Activated CD4-positive, alpha-beta T cell treated with anti-CD3 and anti-CD28 coated beads, Interleukin-2, Interleukin-6, amounts not matched to agents 100 ng/mL and 50 ng/mL, durations not matched to agents 16 hours and 8 hours (primary cell): ENCODE measurements at places on chromosomes 1 and 21.

GRCh38 chr21:15212206-15212605 is 147.4 kb upstream of the NRIP1 start:
- DNase-seq = no peak

- DNase-seq = no peak
Measured at GRCh38 chr1:179930867-179931266, 23.7 kb upstream of the CEP350 start.

GRCh38 chr21:25385911-25386474 is 221.3 kb downstream of the MRPL39 start:
- peak; percentile 51 for DNase-seq

GRCh38 chr21:42616446-42616845 is 37.0 kb upstream of the PDE9A start:
- DNase-seq = peak; percentile 7

GRCh38 chr1:87530042-87530807 is 201.5 kb downstream of the LMO4 start:
- DNase-seq = no peak

DNA sequence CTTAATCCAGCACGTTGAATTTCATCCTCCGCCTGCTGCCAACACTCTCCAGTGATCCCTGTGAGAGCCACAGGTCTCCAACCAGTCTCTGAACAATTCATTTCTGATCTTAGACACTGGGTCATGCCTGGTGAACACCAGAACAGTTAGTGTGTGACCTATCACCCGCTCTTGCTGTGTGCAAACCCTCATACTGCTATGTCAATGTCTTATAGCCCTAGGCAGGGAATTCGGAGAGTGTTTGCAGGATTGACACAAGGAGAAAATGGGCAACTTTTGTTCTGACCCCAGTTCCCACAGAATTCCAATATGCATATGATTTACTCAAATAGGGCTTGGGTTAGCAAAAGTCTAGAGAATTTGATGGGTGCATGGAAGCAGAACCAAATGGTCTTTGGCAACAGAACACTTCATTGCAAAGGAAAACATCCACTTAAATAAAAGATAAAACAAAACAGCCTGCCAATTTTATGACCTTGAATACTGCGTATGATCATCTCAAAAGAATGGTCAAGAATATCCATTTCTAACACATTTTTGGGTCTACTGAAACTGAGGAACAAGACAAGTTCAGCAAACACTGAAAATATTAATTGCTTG is 23.0 kb upstream of the GUCA2B start:
- no peak for DNase-seq

DNA sequence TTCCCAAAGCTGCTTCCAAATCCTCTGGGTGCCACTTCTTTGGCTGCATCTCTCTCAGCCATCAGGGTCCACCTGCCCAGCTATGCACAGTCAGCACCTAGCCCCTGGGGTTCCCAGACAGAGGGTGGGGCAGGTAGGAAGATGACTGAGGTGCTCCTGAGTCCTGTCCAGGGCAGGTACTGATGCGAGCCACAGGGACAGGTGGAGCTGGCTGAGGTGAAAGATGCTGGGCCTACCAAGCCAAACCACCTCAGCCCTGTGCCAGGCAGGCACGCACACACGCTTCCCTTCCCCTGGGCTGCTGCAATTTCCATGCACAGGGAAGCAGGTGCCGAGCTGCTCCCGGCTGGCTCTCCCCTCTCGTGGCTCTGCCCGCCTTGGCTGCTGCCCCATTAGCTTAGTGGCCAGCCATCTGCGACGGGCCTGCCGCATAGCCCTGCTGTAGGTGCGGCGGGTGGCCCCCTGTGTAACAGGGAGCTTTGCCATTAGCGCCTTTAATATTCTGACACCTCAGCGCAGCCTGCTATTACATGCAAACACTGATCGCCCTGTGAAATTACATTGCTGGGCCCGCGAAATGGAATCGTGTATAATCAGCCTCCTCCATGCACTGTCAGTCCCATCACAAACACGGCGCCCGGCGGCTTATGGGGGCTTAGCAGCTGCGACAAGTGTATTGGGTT is 38.9 kb downstream of the DMAP1 start:
- no peak for DNase-seq

DNA sequence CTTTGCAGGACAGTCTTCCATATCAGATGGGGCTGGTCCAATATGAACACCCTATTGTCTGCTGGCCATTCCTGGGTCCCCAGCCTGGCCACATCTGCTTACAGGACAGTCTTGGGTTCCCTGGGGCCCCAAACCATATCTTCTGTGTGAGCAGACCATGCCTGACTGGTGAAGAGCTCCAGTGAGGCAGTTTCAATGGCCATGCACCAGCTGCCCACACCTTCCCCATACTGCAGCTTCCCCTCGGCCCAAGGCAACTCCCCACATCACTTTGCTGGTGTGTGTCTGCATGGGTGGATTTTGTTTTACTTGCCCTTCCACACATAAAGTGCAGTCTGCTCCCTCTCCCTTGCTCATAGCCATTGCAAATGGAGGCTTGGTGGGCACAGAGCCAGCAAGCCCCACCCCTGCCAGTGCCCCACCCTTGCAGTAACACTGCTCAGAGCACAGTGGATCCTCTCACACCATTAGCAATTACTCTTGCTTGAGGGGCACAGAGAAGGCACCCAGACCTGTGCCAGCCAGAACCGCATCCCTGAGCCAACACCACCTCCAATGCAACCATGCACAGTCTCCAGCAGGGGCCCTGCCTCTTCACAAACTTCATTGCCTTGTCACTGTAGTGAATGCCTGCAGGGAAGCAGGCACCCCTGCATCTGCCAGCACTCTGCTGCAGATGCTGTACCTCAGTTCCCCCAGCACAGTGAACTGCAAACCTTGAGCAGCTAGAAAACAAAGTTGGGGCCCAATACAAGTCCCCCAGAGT is 474.5 kb upstream of the BEND5 start:
- no peak for DNase-seq

DNA sequence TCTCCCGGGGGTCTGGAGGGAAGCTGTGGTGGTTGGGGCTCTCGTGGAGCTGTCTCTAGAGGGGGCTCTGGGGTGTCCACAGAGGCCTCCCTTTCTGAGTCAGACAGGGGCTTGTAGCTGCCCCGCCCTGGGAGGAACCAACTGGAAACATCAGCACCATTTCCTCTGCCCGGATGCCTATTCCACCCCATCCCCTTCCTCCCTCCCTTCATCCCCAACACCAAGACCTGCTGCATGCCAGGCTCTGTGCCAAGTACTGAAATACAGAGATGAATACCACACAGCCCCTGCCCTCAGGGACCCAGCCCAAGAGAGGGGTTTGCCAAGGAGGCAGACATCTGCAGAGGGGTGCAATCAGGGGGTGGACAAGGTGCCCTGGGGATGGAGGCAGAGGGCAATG is 125.6 kb upstream of the ADAR start:
- DNase-seq = no peak

DNA sequence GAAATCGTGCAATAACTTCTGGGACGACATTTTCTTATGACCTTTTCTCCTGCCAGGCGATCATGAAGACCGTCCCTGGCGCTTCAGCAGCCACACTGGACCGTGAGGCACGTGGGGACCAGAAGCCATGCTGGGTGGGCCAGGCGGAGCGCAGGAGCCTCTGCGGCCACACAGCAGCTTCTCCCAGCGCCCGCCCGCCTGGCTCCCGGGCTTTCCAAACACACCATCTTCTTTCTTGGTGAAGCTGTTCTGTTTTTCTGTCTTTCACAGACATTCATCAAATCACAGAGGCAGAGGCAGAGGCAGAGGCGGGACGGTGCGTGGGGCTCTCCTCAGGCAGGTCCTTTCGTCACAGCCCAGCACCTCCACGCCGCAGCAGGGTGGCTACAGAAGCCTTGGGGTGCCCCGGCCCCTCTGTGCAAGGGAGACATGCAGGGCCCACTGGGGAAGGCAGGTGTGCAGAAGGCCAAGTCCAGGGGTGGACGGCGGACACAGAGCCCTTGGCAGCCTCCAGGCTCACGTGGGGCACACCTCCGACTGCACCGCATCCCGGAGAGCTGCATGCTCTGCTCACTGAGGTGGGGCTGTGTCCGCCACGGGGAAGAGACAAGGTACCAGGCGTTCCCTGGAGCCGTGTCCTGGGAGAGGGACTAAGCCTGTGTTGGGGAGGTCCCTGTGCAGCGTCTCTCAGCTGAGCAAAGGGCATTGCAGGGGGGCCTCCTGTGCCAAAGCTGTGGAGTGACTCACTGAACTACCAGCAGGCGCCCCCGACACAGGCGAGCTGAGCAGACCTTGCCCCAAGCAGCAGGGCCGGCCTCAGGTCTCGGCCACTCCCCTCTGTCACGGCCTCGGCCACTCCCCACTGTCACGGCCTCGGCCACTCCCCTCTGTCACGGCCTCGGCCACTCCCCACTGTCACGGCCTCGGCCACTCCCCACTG is 2.6 kb upstream of the TMEM240 start:
- no peak for DNase-seq

- no peak for DNase-seq
Measured at GRCh38 chr1:89689234-89689633, 56.3 kb downstream of the LRRC8C start.

DNA sequence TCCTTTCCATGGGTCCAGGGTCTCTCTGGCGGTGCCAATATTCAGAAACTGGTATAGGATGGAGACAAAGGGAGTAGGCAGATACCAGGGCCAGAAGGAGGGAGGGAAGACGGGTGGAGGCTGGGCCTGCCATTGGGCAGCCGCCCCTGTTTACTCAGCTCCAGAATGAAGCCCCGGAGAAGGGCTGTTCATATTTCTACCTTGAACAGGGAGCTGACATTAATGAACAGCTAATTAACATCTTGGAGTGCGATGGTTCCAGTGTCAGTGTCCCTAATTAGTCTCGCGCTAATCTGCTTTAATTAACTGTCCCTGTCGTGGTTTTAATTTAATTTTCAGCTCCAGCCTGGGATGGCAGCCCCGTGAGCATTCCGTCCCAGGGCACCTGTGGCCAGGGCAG is 113.8 kb downstream of the EPHB2 start:
- no peak for DNase-seq

GRCh38 chr1:51997974-51998382 is 7.5 kb upstream of the RAB3B start:
- no peak for DNase-seq

- no peak for DNase-seq
Measured at GRCh38 chr21:32348604-32349332, 44.0 kb downstream of the URB1 start.

- no peak for DNase-seq
Measured at GRCh38 chr1:67755619-67756018, 70.6 kb downstream of the GADD45A start.

- no peak for DNase-seq
Measured at GRCh38 chr1:26290122-26290881, 10.4 kb downstream of the SH3BGRL3 start.

DNA sequence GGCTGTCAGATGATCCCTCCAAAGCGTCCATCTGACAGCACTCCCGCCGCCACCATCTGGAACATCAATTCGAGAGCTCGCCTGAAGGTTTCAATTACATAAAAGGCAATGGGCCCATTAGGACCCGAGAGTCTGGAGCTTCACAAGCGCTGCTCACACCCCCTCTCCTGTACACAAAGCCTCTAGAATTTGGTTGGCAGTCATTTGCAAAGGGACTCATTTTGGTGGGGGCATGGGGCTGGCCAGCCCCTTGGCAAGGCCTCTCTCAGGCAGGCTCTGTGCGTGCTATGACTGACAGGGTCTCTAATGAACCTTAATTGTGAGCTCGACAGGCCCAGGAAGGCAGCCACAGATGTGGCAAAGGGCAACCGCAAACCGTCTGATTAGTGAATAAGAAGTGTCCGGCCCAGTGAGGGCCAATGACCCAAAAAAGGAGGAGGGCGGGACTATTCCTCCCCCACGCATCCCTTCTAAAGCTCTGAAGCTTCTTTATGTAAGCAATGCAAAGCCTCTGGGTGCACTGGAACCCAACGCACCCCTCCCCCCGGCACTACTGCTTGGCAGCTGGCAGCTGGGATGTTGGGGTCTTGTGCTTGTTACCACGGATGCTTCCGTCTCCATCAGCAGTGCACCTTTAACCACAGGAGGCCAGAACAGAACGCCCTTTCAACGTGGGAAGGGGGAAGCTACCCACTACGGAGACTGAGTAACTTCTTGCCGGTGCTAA is 79.4 kb downstream of the CAPZB start:
- no peak for DNase-seq

DNA sequence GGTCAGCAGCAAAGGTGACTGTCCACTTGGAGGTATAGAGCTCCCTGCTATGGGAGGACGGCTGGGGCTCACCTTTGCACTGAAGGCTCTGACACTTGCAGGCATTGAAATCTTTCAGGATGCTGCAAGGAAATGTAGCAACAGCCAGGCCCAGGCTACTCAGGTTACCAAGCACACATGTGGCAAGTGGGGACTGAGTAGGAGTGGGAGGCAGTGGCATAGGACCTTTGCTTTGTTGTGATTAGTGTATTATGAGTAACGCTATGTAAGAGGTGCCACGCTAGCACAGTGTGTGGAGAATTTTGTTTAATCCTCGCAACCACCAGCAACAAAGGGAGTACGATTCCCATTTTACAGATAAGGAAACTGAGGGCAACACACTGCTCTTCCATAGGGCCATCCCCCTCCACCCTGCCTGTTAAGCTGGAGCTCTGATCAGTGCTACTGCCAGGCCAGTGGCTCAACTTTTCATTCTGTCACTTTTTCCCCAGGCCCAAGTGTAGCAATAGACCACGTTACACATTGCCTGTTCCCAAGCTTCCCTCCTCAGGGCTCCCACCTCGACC is 21.2 kb downstream of the TMEM63A start:
- DNase-seq = no peak

GRCh38 chr1:87334351-87335174 is 5.9 kb downstream of the LMO4 start:
- peak; percentile 3 for DNase-seq

DNA sequence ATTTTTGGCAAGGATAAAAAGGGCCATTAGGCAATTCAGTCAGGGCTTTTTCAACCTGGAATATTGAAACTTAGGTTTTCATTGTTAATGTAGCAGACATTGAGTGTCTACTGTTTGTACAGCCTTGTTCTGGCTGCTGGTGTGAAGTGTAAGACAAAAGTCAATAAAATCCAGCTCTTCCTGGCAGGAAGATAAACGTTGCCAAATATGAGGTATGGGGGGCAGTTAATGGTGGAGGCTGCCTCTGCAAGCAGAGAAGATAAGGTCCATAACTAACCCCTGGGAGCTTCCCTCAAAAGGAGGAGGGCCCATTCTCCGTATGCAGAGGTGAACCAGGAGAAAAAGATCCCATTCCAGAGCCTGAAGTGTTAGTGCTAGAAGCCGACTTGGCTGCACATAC is 19.5 kb upstream of the SHE start:
- no peak for DNase-seq

DNA sequence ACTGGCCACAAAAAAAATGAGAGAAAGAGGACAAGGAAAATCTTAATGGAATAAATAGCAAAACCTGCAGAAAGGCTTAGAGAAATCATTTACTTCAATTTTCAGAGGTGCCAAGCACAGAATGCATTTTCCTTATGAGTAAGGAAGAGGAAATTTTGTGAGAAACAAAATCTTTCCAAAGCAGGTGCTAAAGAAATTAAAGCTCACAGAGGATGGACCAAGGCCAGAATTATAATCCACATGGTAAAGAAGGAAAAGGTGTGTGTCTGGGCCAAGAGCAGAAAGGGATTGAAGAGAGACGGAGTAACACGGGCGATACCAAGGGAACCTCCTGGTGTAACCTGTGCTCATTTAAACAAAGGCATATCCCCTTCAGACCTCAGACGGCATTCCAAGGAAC is 340.0 kb upstream of the NFIA start:
- DNase-seq = no peak
